Breast epithelium (tissue), 4 donors: ENCODE measurements at places on chromosomes 4 and X.
A peak's percentile ranks its signal among the peaks of the same experiment; 100 is the strongest.

DNA sequence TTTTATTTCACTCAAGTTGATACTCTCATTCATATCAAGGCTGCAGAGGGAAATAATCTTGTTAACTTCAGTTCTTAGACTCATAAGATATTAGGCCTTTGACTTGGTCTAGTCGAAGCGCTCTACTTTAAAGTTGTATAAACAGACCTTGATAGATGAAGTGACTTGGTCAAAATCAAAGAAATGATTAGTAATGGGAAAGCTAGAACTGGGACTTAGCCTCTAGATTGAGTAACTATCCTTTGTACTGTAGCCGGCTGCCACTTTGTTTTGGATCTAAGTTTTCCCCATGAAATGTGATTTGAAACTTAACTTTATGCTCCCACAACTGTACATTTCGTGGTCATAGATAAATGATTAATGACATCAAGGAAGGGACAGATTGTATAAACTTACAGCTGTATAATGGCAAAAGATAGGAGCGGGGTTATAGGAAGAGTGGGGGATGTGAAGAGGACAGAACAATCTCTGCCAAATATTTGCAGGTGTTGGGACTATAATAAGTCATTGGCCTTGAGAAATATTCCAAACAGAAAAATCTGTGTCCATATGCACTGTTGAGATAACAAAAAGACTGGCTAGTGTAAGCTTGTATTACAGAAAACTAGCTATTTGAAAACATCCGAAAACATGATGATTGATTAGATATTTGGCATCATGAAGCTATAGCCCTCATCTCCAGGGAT is 17.2 kb downstream of the MID2 start:
- no peak for DNase-seq

DNA sequence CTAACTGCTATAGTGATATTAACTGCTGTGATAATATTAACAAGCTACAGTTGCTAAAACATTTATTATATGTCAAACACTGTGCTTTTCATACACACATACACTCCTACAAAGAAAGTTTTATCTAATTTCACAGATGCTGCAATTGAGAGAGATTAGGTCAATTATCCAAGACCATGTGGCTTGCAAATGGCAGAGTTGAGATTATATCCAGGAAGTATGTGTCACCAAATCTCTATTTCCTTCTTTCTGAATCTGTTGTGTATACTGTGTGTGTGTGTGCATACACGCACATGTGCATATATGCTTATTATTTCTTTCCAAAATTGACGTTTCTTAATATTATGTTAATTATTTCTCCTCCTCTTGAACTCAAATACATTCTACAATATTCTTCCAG is 775.9 kb upstream of the FTHL17 start:
- DNase-seq: no peak

DNA sequence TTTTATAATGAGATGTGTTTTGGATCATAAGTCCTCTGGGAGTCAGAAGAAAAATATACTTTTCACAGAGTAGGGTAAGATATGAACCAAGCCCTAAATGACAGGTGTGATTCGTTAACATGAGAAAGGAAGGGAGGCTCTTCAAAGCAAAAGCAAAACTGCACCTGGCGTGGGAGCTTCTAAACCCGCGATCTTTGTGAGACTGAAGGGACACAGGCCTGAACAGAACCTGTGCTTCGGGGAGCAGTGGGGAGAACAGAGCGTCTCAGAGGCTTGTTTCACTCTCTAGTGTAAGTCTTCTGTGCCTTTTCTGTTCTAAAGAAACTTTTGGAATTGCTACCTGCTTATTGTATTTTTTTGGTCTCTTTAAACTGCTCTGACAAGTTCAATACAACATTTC is 30.2 kb upstream of the CYP4V2 start:
- DNase-seq: no peak

GRCh38 chr4:143404555-143404954 is 67.9 kb downstream of the GAB1 start:
- no peak for DNase-seq

GRCh38 chrX:155962906-155963305 is 34.6 kb upstream of the IL9R start:
- DNase-seq: no peak

GRCh38 chrX:57177070-57177469 is 39.9 kb upstream of the SPIN2A start:
- DNase-seq: no peak

DNA sequence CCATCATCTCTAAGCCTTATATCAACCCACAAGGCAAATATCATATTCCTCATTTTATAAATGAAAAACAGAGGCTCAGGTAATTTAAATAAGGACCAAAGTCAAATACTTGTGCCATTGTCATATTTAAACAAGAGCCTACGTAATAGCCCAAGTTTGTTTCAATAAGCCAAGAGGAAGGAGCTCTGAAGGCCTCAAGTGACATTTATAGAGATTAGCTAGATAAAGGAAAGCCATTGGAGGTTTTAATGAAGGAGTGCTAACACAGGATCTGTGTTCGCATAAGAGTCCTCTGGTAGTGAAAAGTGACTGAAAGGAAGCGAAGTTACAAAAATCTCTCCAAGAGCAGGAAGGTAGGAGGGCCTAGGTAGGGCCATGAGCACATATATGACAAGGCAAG is 384.9 kb upstream of the NOCT start:
- DNase-seq: no peak

- peak; percentile 45 for DNase-seq
Measured at GRCh38 chr4:7941111-7941964, 1.7 kb upstream of the AFAP1 start.

GRCh38 chrX:12239356-12240082 is 101.2 kb downstream of the FRMPD4 start:
- DNase-seq: no peak

- DNase-seq: no peak
Measured at GRCh38 chrX:154693394-154693793, 40.0 kb upstream of the CTAG2 start.

- DNase-seq: no peak
Measured at GRCh38 chr4:665381-665750, 8.7 kb downstream of the ATP5ME start.

- DNase-seq: no peak
Measured at GRCh38 chr4:184649971-184650855, 675 bp downstream of the PRIMPOL start.

DNA sequence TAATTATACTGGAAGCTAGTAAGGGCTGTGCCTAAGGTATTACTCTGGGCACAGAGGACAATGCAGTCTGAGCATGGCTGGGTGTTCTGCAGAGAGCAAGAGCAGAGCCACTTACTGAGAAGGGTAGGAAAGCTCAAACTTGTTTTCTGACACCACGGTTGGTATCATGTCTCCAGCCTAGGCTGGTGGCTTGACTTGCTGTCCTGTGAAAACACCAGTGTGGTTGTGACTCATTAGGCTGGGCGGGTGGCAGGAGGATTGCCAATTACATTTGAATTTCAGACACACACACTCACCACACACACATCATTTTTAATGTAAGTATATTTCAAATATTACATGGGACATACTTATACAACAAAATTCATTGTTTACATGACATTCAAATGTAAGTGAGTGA is 19.7 kb upstream of the MTM1 start:
- no peak for DNase-seq

- DNase-seq: no peak
Measured at GRCh38 chr4:73698217-73698616, 42.2 kb upstream of the CXCL8 start.

DNA sequence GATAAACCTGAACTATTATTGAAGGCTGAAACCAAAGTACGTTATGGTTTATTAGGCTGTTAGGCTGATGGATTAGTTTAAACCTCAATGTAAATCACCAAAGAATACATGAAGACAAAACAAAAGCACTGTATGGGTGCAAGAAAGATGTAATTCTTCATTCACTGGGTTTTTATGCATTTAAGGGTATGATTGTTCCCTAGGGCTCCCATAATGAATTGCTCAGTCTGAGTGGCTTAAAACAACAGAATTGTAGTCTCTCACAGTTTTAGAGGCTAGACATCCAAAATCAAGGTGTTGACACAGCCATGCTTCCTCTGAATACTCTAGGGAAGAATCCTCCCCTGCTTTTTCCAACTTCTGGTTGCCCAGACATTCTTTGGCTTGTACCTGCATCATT is 222.8 kb downstream of the TENM3 start:
- no peak for DNase-seq

- no peak for DNase-seq
Measured at GRCh38 chrX:15391850-15392249, 7.6 kb upstream of the VEGFD start.

- DNase-seq: no peak
Measured at GRCh38 chr4:186068581-186069348, at the start of gene TLR3. Gene TLR3 (plus strand): TSS chr4:186069156. CDS start chr4:186076620, 7,464 bp downstream.

DNA sequence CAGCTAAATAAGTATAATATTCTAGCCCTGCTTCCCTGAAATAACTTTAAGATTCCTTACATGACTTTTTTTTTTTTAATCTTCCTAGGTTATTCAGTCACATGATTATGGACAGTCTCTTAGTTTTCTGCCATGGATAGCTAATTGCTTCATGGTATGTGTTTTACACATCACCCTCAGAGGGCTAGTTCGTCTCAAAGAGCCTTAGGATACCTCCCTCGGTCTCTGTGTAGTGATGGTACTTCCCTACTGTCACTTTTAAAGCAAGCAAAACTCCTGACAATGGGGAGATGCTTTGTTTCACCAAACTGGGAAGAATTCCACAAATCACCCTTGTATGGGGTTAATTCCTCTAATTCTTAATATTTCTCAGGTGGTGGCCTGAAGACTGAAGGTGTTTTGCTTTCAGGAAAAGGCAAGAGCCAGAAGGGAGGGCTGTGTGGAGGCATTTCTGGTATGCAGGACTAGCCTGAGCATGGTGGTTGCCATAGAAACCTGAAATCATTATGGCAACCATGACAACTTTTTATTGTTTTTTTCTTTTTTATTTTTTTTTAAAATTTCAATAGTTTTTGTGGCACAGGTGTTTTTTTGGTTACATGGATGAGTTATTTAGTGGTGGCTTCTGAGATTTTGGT is 70.4 kb downstream of the BEX3 start:
- DNase-seq: peak; percentile 56

DNA sequence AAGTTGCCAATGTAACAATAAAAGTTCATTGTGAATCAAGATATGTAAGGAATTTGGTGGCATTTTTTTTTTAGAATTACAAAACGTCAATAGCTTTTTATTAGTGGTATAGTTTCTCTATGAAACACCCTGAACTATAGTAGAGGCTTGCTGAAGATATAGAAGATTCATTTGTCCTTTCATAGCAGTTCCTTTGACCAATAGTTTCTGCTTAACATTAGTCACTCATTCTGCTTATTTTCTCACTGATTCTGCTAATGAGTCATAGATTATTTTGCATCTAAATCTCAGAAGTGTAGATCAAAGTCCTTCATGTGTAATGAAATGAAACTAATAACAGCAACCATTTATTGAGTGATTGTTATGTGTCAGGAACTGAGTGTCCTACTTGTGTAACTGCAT is 205.0 kb upstream of the TET2 start:
- no peak for DNase-seq

DNA sequence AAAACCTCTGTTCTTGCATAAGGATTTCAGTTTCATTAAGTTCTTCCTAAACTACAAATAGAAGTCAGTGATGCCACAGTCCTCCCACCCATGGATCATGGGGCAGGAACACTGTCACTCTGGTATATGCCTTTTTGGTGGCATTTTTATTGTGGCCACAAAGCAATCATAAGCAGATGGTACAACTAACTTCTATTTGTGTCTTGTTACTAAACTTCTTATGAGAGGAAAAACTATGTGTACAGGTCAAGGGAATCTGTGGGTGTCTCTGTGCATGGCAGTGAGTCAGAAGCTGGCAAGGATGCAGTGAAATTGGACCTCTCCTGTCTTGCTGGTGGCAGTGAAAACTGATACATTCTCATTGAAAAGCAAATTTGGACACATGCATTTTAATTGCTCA is 245.0 kb upstream of the GPC4 start:
- no peak for DNase-seq

GRCh38 chr4:38132843-38133662 is 172.9 kb downstream of the PTTG2 start:
- no peak for DNase-seq

GRCh38 chr4:24488399-24489164 is 95.8 kb downstream of the DHX15 start:
- DNase-seq: peak; percentile 78

GRCh38 chr4:15674926-15675325 is 6.7 kb upstream of the FAM200B start:
- DNase-seq: no peak

GRCh38 chr4:80360900-80361299 is 25.4 kb downstream of the CFAP299 start:
- no peak for DNase-seq

- no peak for DNase-seq
Measured at GRCh38 chrX:39418731-39419638, 617.7 kb downstream of the MID1IP1 start.

DNA sequence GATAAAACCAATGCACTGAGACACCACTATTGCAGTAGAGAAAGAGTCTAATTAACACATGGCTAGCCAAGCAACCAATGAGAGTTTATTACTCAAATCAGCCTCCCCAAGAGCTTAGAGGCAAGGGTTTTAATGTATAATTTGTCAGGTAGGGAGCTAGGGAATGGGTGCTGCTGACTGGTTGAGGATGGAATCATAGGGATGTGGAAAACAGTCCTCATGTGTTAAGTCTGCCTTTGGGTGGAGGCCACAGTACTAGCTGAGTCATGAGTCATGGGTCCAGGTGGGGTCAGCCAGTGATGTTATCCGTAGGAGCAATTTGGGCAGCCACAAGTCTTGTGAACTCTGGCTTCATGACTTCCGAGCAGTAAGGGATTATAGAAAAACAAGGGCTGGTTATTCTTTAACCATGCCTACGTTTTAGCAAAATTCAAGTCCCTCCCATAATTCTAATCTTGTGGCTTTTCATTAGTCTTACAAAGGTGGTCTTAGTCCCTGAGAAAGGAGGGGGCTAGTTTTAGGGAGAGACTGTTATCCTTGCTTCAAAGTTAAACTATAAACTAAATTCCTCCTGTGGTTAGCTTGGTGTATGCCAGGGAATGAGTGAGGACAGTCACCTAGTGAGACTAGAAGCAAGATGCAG is 25.1 kb upstream of the PLAC8 start:
- DNase-seq: no peak

DNA sequence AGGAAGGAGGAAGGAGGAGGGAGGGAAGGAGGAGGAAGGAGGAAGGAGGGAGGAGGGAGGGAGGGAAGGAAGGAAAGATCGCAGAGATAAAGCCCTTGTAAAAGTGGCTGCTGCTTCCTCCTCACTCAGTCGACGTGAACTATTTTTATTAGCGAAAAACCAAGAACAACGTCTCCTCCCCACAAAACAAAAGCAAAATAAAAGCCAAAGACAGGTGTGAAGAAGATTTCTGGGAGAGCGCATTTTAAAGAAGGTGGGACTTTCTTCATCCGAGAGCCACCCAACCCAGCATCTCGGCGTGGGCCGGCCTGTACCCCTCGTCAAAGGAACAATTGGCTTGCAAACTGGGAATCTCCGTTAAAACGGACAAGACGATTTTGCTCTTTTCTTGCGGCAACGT is 40.7 kb upstream of the ASMTL start:
- no peak for DNase-seq

DNA sequence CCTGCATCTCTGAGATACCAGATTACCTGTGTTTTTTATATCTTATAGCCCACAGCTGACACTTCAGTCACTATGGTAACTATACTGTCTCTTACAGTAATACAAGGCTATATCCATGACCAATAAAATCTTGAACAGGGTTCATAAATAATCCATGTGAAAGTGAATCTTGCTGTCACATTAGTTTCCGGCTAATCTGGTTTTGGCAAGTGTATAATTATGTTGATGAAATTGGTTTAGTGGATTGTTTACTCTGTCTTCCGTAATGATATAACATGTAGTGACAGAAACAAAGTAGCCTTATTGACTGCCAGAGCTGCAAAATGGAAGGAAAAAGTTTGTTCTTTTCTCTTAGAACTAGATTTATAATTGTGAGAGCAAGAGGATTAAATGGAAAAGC is 686.6 kb upstream of the PABPC4L start:
- DNase-seq: no peak
